ENCODE measurements at places on chromosomes 7 and 10.

DNA sequence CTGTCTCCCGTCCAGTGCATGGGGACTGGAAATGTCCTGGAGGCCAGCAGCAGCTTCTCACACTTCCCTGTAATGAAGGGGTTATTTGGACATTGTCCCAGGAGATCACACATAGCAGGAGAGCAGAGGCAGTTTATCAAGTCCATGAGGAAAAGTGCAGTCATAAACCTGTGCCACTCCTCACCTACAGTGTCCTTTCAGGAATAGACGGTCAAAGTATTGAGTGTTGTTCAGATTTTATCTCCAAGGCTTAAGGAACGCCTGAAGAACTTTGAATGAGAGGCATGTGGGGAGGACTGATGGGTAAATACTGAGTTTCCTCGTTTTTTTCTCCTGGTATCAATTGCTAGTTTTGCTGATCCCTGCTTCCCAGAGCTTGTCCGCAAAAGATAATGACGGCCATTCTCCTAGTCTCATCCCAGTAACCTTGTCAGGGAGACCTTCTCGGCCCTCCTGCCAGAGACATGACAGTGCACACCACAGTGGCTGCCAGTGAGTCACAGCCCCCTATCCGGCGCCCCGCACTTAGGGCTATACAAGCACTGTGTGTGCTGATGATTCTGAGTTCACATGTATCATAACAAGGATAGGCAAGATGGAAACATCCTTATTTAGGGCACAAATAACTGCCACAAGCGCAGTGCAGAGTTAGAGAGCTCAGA is 495.5 kb upstream of the MGMT start:
- DNase-seq = no peak

DNA sequence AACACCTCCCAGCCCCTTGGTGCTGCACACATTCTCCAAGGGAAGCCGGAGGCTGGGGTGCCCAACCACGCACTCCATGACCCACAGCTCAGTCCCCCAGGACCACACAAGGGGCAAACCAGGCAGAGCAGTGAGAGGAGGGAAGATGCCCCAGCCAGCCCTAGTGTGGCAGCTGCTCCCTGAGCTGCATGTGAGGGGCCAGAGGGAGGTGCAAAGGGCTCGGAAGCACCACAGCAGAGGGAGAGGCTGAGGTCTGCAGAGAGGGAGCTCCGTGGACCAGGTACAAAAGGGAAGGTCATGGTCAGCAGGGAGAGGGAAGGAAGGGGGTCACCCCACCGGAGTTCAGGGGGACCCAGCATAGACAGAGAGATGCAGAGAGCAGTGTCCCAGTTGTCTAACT is 1.5 kb upstream of the CALML5 start:
- DNase-seq = no peak

DNA sequence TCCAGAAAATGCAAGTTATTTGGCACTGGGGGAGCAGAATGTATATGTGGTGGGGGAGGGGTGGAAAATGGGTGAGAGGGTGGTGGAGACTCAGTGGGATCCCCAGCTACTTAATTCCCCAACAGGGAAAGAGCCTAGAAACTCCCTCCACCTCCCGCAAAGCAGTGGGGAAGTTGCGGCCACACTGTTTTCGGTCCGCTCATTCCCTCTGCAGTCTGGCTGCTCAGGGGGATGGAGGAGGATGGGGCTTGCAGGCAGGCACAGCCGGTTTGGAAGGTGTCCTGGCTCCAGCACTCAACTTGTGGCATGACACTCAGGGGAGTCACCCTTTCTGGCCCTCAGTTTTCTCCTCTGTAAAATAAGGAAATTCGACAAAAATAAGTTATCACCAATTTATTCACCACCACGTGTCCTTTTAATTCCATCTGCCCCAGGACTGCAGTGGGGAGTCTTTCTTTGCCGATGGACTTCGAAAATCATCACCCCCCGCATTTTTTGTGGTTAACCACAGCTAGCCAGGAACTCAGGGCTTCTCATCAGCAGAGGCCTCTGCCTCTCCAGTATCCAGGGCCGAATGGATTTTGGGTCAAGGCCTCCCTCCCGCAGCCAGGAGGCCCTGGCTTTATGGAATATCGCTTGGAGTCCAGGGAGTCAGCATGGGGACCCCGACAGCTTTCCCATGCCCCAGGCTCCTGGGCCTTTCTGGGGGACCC is 1.6 kb upstream of the HTRA1 start:
- DNase-seq = no peak

- DNase-seq = no peak
Observed at GRCh38 chr10:8356283-8356682, 301.8 kb downstream of the GATA3 start.

DNA sequence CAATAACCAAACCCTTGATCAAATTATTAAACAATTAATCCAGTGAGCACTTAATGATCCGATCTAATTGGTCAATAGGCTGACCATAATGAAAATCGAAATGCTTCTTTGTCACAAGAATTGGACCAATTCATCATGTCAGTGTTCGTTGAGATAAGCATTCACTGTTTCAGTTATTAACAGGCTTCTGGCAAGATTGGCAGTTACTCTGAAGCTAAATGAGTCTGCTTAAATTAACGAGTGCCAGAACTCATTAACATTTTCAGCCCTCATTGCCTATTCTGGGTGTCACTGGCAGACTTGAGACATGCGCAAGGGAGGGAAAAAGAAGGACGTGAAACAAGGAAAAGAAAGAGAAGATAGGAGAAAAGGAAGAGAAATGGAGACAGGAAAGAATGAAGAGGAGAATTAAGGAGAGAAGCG is 30.7 kb upstream of the SLC26A3 start:
- DNase-seq = no peak

GRCh38 chr7:16773326-16773725 is 19.8 kb downstream of the TSPAN13 start:
- no peak for DNase-seq

DNA sequence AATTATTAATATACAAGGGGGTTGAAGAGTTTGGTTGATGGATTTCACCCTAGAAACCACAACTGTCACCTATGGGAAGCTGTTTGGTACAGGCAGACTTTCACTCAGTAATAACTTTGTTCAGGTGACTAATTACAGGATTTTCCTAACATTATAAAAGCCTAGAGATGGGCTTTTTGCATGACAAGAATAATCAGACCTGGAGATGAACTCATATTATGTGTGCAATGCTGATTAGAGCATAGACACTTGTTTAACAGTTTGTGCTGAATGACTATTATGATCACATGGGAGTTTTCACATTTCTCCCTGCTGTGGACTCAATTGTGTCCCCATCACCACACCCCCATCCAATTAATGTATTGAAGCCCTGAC is 90.2 kb upstream of the STEAP4 start:
- DNase-seq = no peak

DNA sequence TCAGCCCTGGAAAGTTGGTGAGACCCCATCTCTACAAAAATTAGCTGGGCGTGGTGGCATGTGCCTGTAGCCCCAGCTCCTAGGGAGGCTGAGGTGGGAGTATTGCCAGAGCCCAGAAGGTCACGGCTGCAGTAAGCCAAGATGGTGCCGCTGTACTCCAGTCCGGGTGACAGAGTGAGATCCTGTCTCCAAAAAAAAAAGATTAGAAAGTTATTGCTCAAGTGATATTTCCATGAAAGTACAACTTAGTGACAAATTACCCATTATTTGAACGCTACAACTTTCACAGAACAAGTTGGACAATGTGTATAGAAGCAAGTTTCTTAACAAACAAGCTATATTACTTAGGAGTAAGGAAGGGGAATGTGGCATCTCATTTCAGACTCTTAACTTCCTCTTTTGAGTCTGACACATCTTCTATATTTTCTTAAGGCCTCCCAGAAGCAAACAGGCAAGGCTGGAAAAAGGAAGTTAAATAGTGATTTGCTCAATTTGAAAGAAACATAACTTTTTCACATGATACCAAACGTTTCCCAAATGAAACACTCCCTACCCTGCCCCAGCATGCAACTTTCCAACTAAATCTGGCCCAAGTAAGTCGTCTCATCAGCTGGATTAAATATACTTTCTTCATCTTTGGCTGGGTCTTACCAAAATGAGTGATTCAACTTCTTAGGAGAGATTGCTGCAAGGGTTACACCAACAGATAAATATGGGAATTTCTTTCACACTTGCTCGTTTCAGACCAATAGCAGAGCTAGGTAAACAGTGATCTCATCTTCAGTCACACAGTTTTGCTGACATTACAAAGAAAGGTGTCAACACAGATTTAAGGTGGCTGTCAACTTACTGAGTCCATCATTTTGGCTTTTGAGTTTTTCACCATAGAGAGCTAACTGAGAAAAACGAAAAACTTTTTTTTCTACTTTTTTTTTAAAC is 66.3 kb upstream of the KLF6 start:
- DNase-seq = peak; percentile 55

DNA sequence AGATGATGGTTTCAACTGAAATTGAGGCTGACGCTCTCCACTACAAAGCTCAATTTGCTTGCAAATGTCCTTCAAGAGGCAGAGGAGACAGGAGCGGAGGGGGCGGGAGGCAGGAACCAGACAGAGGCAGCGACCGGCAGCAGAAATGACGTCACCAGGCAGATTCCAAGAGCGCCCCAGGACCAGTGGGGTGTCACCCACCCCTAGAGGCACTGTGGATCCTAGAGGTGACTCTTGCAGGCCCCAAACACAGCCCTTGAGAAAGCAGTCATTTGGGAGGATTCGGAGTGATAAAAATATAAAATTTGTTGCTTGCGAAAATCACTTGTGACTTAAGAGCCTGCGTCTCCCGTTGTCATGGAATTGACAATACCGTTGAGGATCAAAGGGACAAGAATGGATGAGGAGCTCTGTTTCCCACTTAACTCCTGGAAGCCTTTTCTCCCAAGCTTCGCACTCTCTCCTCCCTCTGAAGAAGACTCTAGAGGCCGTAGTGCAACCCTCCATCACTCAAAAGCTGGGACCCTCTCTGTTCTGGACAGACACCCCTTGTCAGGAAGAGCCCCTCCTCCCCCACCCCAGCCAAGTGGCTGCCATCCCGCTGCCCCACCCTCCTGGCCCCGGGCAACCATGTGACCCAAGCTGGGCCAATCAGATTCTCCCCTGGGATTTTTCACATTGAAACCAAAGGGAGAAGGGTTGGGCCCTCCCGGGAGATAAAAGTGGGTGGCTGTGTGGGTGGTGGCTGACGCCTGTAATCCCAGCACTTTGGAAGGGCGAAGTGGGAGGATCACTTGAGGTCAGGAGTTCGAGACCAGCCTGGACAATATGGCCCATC is 16.3 kb upstream of the SLC29A4 start:
- no peak for DNase-seq

- no peak for DNase-seq
Observed at GRCh38 chr10:84007482-84007881, 131.8 kb upstream of the GHITM start.
